ENCODE measurements at places on chromosomes 2 and 18.

DNA sequence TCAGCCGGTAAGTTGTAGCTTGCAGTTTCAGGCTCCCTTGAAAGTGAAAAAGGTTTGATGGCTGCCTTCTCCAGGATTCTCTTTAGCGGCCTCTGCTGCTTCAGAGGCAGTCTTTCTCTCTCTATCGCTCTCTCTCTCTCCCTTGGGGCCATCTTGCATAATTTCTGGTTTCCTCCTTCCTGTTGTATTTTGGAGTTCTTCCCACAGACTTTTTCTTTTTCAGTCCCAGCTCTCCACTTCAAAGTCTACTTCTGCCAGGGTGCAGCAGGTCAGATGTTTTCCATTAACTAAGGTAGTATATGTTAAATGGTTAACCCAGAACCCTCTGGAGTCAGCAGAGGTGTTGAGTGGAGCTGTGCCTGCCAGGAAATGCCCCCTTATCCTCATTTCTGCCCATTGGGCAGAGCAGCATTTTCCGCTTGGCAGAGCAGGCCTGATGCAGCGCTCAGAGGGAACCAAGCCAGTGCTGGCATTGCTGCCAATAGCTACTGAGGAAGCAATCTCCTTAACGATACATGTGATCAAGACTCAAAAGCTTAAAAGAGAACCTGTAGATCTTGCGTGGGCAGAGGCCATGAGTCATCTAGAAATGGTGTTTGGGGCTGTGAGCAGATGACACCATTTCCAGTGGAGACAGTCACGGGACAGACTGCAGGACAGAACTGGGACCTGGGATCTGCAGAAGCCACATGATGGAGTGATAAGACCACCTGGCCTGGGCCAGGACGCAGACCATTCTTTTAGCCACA lies 20.8 kb downstream of the DBI start:
- DNase-seq = peak; percentile 75

DNA sequence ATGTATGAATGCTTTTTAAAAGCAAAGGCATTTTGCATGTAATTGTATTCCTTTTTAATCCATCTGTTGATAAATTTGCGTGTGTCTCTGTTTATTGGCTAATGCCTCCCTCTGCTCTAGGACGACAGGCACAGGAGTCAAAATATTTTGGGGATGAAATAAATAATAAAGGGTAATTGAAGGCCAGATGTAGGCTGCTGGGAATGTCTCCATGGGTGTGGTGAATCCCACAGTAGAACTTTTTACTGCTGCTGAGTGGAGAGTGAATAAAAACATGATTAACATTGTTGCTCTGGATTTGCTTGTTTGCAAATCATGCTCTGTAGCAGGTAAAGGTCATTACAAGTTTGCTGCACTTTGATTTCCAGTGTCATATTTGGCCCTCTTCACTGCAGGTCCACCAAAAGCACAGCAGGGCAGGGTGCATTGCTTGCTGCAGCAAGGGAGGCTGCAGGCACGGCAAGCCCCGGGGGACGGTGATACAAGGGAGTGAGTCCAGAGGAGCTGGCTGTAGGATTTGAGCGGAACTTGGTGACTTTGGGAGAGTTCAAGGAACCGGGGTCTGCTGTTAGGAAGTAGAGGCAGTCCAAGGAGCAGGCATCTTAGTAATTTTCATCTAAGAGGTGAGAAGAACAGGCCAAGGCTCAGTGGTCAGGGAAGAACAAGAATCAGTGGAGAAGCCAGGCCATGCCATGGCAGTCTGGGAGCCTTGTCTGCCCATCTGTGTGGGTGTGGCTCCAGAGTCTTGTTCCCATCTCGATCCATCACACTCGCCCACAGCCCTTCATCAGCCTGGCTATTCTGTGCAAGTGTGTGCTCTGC lies 201.5 kb upstream of the RAB6C start:
- DNase-seq = no peak

- no peak for DNase-seq
Measured at GRCh38 chr2:162018530-162018929, 55.5 kb downstream of the DPP4 start.

GRCh38 chr18:59960272-59960671 lies 60.5 kb downstream of the PMAIP1 start:
- DNase-seq = no peak

DNA sequence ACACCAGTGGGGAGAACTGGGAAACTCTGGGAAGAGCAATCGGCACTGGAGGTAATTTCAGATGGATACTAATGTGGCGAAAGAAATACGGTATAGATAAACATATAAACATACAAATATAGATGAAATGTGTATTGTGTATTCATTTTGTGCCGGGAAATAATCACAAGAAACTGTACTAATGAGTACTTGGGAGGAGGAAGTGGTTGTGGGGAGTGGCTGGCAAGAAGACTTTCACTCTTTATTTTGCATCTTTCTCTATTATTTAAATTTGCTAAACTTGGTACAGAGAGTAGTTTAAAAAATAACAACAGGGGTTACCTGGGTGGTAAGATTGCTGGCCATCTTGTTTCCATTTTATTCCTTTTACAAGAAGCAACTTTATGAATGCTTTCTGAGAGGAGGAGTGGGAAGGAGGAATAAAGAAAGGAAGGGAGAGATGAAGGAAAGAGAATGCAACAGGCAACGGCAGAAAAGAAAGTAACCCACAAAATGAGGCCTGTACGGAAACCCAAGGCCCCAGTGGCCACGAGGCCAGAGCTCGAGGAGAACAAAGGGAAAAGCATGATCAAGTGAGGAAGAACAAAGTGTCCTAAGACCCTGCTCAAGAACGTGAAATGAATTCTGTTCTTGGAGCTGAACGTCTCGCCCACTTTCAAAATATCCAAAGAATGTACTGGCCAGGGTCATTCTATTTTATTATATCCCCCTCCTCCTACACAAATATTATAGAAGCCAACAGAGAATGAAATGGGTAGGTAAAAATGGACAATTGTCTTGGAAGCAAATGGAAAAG lies 45.2 kb downstream of the FAM178B start:
- DNase-seq = no peak

DNA sequence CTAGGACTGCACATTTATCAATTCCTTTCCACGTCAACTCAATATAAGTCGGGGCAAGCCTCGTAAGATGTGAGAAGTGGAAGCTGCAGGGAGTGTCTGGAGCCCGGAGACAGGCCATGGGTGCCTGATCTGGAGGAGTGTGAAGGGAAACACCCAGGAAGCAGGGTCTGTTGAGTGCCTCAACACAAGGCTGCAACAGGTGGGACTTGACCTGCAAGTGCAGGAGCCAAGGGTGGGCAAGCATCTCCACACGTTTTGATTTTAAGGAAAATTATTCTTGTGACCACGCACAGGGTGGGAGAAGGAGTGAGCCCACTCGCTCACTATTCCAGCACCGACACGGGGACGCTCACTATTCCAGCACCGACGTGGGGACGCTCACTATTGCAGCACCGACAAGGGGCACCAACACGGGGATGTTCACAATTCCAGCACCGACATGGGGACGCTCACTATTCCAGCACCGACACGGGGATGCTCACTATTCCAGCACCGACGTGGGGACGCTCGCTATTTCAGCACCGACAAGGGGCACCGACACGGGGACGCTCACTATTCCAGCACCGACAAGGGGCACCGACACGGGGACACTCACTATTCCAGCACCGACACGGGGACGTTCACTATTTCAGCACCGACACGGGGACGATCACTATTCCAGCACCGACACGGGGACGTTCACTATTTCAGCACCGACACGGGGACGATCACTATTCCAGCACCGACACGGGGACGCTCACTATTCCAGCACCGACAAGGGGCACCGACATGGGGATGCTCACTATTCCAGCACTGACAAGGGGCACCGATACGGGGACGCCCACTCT lies 197.3 kb downstream of the EIPR1 start:
- no peak for DNase-seq

All from GM10248 (cell line).